ENCODE measurements at places on chromosomes 6 and 20. TPM values are rescaled to one million over a fixed set of nuclear protein-coding genes. Genes with fewer than 3 reads are reported as not detected.

GRCh38 chr20:4814696-4815252 lies 93.1 kb downstream of the PRND start:
- peak; percentile 79 for DNase-seq
- H3K36me3 ChIP-seq, result peaks cover 70% of the 10 kb centered on the region
- H3K4me3 ChIP-seq, result peak overlapping the region; percentile 94
- H3K27ac ChIP-seq, result peak overlapping the region; percentile 98

GRCh38 chr20:32437391-32438074 lies 79.4 kb downstream of the ASXL1 start:
- peaks cover 17% of the 10 kb centered on the region for H3K4me1 ChIP-seq
- H3K4me3 ChIP-seq, result no peak overlapping the region
- no peaks in the 10 kb centered on the region for H3K27me3 ChIP-seq

GRCh38 chr6:124996411-124996810 lies 34.2 kb downstream of the RNF217 start:
- DNase-seq, result no peak
- H3K27ac ChIP-seq, result no peak overlapping the region
- no peaks in the 10 kb centered on the region for H3K4me1 ChIP-seq
- H3K36me3 ChIP-seq, result no peaks in the 10 kb centered on the region
- no peak overlapping the region for H3K4me3 ChIP-seq
- peaks cover 6% of the 10 kb centered on the region for H3K27me3 ChIP-seq

Gene FAM209B
- total RNA-seq, result 0.45 TPM

Gene DAAM2
- total RNA-seq, result not detected

DNA sequence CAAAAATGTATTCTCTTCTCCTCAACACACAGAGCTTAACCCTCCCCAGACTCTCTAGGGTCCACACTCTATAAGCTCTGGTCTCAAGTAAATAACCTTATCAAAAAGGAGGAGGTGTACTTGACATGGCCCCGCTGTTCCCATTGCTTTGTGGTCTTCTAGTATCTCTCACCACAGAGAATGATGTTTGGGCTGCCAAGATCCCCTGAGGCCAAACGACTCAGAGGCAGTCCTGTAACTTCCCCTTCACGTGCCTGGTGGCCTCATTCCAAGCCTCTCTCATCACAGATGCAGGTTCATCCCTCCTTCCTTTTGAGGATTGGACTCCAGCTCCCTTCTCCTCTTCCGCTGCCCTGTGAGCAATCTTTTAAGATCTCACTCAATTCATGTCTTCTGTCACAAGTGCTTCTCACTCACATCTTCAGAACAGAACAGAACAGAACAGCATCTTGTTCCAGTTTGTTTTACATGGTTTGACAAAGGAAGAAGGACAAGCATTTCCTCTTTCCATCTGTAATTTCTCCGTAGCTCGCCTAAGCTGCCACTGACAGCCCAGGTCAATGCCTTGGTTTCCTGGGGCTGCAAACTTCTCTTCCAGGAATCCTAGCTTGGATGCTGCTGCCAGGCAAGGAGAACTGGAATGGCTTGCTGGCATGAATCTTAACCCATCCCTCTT lies 541.5 kb downstream of the CD83 start:
- no peaks in the 10 kb centered on the region for H3K36me3 ChIP-seq
- H3K27me3 ChIP-seq, result peaks cover 2% of the 10 kb centered on the region

Gene ZNF391
- total RNA-seq, result 1.9 TPM
